NCI-H2081 (cell line): ENCODE measurements at places on chromosomes 1 and 21.

DNA sequence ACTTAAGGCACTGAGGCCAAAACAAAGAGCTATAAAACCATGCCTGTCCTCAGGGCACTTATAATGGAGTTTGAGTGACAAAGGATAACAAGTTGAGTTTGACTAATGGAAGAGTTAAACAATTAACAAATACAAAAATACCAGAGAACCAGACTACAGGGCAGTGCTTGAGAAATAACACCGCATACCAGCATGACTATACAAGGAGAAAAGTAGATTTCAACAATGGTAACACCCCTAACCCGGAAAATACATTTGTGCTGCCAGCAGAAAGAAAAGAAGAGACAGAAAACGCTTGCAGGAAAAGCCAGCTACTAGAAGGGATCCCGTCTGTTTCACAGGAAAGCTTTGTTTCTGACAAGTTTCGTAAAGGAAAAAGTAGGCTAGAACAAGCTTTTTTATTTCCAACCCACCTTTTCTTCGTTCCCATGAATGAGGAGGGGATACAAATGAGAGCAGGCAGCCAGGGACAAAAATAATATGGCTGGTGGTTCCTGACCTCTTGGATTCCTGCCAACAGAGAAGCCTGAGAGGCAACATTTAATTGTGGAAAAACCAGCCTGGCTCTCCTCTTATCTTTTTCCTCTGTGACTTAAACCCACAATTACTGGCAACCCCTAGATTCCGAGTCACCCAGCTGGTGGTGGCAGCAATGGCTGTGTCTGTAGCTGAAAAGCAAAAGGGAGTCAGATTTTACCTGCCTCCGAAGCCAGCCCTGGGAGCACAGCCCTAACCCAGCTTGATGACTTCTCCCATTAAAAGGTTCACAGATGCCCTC is 56.5 kb downstream of the WLS start:
- DNase-seq, result peak; percentile 81

- DNase-seq, result no peak
Observed at GRCh38 chr21:30518876-30519275, 16.9 kb upstream of the KRTAP19-5 start.

DNA sequence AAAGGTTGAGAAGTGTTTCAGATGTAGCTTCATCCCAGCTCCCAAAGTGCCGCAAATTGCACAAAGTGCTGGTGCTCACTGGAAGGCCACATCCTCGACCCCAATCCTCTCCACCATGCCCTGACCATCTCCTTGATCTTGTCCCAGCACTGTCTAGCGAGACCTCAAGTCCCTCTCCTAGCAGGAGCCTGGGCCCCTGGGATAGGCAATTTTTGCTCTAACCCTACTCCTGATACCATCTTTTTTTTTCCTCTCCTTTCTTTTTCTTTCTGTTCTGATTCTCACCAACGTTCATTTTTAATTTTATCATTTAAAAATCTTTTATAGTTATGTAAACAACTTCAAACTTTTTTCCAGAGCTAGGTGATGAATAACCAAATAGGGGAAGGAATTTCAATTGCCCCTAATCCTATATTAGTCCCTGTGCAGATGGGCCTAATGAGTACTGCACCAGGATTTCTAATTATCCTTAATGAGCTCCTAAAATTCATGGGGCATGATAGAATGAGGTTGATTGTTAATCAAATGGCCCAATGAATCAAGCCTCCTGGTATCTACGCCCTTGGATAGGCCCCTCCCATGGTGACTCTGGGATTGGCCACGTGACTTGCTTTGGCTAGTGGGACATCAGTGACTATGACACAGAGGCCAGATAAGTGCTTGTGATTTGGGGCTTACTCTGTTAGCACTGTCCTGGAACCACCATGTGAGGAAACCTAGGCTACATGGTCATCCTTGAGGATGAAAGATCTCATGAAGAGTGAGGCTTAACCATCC is 41.5 kb upstream of the TENT5B start:
- no peak for DNase-seq

DNA sequence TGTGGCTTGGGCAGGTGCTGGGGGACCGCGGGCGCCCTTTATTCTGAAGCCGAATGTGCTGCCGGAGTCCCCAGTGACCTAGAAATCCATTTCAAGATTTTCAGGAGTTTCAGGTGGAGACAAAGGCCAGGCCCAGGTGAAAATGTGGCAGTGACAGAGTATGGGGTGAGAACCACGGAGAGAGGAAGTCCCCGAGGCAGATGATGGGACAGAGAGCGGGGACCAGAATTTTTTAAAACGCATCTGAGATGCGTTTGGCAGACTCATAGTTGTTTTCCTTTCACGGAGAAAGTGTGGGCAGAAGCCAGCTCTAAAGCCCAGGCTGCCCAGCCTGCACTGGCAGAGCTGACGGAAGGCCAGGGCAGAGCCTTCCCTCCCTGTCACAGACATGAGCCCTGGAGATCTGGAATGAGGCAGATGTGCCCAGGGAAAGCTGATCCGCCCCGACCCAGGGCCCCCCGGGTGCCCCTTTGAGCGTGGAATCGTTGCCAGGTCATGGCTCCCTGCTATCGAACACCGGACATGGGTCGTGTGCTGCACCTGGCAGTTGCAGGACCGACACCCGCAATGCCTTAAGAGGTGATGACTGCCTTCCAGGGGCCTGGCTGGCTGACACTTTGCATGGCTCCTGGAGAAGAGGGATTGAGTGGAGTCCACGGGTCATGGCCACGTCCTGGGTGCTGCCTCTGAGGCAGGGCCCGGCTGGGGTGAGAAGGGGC is 6.5 kb upstream of the SLX9 start:
- DNase-seq, result no peak

DNA sequence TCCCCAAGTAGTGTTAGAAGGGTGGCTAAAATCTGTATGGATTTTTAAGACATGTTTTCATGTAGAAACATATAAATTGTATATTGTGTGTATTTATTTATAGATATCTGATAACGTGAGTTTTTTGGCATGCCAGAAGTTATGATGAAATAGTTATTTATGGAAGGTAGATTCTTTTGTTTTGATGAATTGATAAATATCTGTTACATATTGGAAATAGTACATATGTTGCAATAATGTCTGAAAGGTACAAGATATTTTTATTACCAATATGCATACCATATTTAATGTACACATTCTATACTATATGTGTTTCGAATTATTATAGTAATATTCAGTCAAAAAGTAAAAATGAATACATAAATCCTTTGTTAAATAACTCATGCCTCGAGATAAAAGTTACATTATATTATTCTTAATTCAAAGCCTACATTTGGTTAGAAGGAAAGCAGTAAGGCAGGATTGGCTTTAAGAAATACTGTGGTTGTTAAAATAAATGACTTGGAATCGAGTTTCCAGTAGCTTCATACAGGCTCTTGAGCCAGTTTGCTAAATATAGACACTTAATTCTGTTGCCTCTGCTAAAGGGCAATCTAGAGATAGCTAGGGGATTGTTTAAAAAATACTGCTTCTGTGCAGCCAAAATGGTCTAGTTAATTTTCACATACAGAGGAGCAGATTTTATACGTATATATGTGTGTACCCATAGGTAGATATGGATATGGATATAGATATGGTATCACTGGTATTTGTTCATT is 1175.1 kb upstream of the B3GALT2 start:
- DNase-seq, result no peak

DNA sequence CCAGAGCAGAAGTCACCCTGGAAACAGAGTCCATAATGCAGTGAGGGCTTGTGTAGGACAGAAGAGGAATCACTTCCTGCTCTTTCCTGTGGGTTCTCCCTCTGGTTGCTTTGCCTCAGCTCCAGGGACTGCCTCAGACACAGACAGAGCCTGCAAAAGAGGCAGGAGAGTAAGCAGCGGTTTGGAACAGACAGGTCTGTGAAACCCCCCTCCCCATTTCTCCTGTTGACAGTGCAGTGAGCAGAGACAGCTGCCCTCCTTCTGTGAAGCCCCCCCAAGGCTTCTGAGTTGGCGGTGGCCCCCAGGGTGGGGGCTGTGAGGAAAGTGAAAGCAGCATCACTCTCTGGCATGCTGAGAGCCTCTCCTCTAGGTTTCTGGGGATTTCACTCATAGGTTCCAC is 53.0 kb downstream of the MAB21L3 start:
- DNase-seq, result no peak

DNA sequence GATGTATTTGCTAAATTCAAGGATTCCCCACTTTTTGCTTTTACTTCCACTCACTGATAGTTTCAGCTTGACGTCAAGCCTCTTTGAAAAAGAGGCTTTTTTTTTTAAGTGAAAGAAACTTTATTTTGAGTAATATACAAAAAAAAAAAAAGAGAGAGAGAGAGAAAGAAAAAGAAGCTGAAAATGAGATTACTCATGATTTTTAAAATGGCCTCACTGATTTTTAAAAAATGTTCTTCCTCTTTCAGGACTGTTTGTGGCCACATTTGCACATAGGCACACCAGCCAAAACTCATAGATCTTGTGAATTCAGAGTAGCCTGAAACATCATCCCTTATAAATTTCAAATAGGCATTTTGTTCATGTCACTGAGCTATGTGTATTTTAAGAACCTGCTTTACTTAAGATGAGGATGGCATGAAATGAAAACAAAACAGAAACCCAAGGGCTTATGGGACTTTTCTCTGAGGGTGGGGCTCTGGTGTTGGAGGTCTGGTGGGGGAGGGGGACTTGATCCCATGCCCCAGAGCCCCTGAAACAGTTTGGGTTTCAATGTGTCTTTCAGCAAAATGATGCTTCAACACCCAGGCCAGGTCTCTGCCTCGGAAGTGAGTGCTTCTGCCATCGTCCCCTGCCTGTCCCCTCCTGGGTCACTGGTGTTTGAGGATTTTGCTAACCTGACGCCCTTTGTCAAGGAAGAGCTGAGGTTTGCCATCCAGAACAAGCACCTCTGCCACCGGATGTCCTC is 6.1 kb downstream of the ATF3 start:
- no peak for DNase-seq

GRCh38 chr1:115630342-115630741 is 11.4 kb upstream of the VANGL1 start:
- no peak for DNase-seq

- DNase-seq, result peak; percentile 30
Observed at GRCh38 chr1:202007805-202008489, 2.4 kb upstream of the ELF3 start.

- no peak for DNase-seq
Observed at GRCh38 chr1:12556957-12557935, 60.8 kb downstream of the DHRS3 start.

DNA sequence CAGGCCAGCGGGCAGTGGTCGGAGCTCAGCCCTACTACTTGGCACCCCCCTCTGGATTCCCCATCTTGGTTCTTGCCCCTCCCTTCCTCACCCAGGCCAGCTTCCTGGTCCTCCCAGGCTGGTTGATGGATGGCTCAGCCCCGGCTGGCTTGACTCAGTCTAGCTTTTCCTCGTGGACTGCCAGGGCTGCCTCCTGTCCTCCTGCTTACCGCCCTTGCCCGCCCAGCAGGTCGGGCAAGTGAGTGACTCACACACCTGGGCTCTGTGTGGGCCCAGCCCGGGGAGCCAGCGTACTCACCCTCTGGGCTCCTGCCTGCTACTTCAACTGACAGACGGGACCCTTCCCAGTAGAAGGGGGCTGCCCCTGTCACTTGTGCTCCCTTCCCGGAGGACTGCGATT is 19.5 kb upstream of the ARHGEF10L start:
- DNase-seq, result no peak

DNA sequence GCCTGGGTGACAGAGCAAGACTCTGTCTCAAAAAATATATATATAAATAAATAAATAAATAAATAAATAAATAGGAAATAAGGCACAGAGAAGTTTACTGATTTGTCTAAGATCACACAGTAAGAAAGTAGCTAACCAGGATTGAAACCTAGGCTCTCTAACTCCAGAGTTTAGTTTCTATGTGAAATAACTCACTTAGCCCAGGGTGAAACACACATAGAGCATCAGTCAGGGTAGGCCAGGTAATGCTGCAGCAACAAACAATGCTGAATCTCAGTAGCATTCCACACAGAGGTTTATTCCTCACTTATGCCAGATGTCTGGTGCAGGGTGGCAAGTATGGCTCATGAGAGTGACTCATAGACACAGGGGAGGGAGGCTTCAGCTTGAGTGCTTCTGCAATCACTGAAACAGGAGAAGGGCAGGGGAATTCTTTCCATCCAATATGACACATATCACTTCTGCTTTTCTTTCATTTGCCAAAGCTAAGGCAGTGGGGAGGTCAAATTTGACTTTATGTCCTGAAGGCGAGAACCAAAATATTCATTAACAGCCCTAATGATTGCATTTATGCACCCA is 37.1 kb upstream of the KANK4 start:
- no peak for DNase-seq

DNA sequence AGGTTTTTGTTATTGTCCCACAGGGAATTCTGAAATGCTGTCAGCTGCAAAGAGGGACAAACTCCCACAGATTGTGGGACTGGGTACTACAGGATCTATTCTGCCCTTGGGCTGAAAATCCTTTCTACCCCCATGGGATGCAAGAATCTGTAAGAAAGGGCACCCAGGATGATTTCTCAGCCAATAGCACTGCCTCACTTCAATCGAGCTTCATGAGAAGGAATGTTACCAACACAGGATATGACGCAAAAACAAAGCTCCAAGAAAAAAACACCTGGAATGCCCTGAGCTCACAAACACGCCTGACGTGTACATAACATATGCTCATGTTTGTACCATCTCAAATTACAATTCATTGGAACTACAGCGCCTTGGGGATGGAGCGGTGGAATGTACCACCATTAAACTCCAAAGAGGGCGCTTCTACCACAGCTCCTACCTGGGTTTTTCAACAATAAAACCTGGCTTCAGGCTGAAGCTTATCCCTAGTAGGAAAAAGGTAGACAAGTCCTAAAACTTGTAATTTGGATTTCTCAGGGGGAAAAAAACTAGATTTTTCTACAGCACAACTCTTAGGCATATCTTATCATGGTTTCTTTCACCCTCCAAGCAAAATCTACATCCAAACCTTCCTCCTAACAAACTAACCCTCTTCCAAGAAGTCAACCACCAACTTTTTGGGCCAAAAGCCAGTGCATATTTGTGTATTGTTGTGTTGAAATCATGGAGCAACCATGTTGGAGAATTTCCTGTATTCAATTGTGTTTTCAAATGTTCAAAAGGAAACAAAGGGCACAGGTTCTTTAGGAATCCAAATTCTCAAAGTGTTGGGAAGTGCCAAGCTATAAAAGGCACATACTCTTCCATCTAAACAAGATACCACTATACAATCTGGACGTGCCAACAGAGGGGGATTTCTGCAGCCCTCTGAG is 78.9 kb downstream of the TGFBR3 start:
- DNase-seq, result no peak

GRCh38 chr1:41385398-41386195 is 24.4 kb downstream of the FOXO6 start:
- DNase-seq, result peak; percentile 59

GRCh38 chr1:15876357-15877055 is 29.0 kb downstream of the SPEN start:
- no peak for DNase-seq

- DNase-seq, result no peak
Observed at GRCh38 chr1:215730600-215730999, 163.5 kb downstream of the KCTD3 start.

GRCh38 chr1:195071461-195071860 is 1536.8 kb downstream of the KCNT2 start:
- DNase-seq, result no peak

DNA sequence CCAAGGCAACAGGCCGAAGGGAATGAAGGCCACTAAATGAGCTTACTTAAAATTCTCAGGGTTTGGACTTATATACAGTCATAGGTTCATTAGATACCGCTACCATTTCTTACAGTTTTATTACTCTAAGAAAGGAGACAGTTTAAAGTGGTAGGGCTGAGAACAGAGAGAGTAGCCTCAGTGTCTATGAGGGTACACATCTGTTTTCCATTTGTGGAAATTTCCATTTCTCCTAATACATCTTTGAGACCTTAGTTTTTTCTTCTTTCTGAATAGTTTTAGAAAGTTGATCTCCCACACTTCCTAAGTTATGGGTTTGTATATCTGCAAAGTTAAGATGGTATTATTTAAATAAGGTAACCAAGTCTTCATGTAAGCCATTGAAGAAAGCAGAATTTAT is 1279.1 kb downstream of the NCAM2 start:
- no peak for DNase-seq
